ENCODE measurements at places on chromosomes 3 and 15. TPM values are rescaled to one million over a fixed set of nuclear protein-coding genes. Genes with fewer than 3 reads are reported as not detected.

SFMBT1 gene
- 9.3 TPM for total RNA-seq

GALNT15 gene
- total RNA-seq = not detected

DUOX1 gene
- not detected for total RNA-seq

BFSP2 gene
- total RNA-seq = not detected

- no peak for DNase-seq
Observed at GRCh38 chr3:162367429-162368260, 871.0 kb downstream of the OTOL1 start.

DNA sequence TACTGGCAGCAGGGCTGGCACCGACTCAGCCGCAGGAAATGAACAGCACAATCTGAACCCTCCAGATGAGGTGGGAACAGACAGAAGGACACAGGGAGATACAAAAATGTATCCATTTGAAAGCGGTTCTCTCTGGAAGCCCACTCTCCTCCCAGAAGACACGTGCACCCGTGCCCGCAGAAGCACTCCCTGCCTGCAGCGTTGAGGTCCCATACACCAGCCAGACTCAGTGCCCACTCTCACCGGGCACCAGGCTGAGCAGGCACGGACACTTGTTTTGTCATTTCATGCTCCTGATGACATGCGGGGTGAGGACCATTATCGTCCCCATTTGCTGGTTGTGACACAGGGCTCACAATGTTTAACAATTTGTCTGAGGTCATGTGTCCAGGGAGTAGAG, 297.4 kb upstream of the TLE3 start:
- no peak for DNase-seq

DNA sequence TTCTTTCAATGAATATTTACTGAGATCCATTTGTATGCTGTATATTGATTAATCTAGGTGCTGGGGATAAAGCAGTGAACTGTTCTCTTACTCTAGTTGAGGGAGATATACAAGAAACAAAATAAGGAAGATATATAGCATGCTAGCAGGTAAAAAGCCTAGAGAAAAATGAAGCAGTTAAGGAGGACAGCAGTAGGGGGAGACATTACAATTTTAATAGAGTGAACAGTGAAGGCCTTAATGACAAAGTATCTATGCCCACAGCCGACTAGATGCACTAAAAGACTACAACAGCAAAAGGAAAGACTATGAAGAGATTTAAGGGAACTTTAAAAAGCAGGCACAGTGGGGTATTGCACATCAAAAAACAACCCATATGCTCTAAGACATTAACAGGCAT, 81.4 kb downstream of the XRN1 start:
- peak; percentile 9 for DNase-seq

DNA sequence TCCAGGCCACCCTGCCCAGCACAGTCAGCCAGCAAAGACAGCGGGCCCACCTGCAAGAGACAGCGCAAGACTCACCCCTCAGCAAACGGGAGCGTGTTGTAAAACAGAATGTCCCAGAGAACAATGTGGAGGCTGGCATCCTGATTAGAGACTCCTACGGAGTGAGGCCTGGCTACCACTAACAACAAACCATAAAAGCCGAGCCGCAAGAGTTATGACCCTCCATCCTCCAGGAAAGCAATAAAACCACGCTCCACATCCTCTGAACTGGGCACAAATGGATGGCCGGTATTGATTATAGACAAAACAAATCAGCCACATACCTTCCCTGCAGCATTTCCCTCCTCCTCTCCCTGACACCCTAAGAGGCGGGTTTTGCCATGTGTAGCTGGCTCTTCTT, 75.8 kb upstream of the LIPC start:
- no peak for DNase-seq

GRCh38 chr15:55958349-55958748, 35.1 kb downstream of the NEDD4 start:
- DNase-seq = no peak

DNA sequence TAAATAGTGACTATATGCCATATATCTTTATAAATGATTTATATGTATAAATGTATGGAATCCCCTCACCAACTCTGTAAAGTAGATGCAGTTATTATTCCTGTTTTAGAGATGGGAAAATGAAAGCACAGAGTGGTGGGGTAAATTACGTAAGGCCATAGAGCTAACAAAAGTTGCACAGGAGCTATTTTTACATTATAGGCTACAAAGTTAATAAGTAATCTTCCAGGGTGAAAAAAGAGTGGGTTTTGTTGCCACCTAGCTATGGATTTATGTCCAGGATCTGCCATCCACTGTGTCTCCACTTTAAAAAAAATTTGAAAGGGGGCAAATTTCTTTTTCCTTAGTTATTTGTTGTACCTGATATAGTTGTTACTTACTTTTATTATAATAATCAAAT, 235.7 kb downstream of the MCTP2 start:
- DNase-seq = no peak

- no peak for DNase-seq
Observed at GRCh38 chr15:98967096-98967495, 40.5 kb downstream of the PGPEP1L start.
